ENCODE measurements at places on chromosomes 16 and 17.

GRCh38 chr17:49079840-49080663, 52.5 kb upstream of the B4GALNT2 start:
- DNase-seq = no peak

- peak; percentile 68 for DNase-seq
Measured at GRCh38 chr17:29592850-29593551, at the start of gene ANKRD13B. Gene ANKRD13B (plus strand): TSS chr17:29593132. CDS start chr17:29593622, 490 bp downstream.

DNA sequence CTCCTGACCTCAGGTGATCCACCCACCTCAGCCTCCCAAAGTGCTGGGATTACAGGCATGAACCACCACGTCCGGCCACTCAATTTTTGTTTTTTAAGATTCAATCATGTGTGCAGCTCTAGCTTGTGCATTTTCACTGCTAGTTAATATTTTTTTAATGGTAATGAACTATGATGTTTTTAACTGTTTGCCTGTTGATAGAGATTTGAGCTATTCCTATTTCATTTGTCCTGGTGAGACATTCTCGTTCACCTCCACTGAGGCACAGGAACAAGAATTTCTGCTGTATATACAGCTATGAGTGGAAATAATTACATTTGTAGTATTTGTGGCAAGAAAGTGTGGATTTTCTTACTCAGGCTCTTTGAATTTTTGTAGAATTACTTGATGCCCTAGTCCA, 137.7 kb upstream of the MYOCD start:
- no peak for DNase-seq

- DNase-seq = no peak
Measured at GRCh38 chr16:63612462-63613227, 1509.2 kb downstream of the CDH11 start.

DNA sequence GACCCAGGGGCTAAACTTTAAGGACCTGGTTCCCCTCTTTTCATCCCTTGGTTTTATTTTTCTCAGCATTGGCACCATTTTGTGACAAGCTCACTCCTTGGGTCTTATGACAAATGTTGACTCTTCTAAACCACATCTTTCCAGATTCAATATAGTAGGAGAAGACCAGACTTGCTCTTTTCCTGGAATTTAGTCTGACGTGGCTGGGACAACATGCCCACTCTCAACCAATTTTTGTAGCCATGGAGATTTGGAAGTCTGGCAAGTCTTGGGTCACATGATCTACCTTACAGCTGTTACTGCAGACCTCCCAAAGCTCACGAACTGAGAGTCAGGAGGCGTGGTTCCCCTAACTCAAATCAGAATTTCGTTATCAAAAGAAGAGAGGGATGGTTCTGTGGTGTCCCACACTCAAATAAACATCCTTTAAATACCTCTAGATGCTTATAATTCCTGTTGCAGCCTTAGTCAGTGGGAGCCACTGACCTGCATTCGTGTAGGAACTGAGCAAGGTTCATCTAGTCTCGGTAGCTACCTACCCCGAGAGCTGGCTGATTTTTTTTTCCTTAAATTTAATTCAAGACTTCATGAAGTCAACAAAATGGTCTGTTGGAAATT, 683.5 kb downstream of the MAF start:
- DNase-seq = no peak

GRCh38 chr17:30360086-30360808, 18.5 kb upstream of the CPD start:
- DNase-seq = no peak

DNA sequence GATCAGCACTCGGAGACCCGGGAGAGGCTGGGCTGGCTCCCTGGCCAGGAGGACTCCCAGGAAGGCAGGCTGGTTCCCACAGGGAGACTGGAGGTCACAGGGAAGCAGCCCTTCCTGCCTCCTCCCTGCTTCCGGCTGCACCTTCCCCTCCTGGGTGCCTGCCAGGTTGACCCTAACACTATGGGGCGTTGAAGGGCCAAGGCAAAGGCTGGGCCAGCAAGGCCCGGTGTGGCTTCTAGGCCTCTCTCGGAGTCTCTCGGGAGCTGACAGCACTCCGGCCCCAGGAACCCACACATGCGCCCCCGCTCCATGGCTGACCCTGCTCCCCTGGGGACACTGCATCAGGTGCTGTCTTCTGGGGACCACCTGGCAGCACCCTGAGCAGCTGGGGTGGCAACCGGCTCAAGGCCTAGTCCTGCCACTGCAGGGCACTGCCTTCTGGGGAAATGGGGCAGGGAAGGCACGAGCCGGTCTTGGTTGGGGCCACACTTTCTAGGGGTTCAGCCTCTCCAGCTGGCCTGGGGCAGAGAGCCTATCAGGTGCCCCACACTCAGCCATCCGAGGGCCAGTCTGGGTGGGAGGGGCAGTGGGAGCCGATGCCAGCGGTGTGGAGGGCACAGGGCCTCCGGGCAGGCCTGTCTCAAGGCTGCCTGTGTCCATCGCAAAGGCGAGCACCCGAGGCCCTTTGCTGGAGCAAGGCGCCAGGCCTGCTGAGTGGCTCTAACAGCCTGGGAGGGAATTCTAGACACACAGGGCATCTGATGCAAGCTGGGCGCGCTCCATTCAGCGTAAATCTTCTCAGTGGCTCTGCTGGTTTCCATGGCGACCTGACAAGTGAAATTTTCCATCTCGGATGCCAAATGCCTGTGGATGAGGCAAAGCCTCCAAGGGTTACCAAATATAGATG, 5.6 kb upstream of the MTSS2 start:
- no peak for DNase-seq

DNA sequence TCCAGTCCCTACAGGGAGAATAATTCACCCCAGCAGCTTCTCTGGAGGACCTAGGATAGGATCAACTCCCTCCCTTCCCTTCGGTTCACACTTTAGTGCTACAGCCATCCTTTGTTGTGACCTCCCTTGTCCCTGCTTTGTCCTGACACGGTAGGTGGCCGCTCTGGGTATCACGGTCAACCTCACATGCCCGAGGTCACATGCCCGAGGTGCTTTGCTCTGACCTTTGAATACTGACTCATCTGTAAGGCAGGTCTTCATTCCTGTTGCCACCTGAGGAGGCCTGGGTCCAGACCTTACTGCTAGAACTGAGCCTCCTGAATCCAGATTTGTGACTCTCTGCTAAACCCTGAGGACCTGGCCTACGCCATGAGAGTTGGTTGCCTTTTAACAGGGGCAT, 19.7 kb downstream of the ALKBH5 start:
- no peak for DNase-seq

GRCh38 chr16:53509906-53510703, 7.1 kb upstream of the AKTIP start:
- DNase-seq = peak; percentile 54

- no peak for DNase-seq
Measured at GRCh38 chr17:79619196-79619595, 8.3 kb upstream of the RBFOX3 start.

- DNase-seq = no peak
Measured at GRCh38 chr16:73019457-73020362, 28.2 kb downstream of the ZFHX3 start.

DNA sequence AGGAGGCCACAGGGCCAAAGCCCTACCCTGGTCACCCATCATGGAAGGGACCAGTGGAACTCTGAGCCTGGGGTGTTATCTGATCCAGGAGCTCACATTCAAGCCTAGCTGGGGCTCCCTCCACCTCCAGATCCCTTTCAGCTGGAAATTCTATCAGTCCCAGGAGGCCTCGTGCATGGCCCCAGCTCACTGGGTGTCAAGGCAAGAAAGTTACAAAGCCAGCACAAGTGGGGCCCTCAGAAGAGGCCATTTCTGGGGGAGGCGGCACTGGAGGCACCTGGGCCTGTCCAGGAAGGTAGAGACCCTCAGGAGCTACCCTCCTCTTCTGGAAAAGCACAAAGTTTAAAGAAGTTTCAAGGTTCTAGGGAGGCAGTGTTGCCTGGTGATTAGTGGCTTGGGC, 4.8 kb downstream of the CA7 start:
- DNase-seq = no peak

- no peak for DNase-seq
Measured at GRCh38 chr16:11129378-11129781, 126.6 kb downstream of the SOCS1 start.

DNA sequence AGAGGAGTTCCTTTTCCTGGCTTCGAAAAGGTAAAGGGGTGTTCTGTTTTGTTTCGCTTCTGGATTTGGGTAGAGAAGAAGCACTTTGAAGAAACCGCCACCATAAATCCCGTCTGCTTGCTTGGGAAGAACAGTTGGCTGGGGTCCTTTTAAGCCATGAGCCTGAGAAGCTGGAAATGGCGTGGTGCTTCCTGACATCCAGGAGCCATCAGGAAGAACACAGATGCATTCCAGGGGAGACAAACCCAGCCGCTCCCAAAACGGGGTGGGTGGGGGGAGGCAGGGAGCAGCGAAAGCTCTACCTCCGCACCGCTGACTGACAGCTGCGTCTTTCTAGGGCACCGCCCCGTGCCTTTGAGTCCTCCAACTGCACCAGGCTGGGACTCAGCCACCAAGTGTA, 91.6 kb downstream of the ZDHHC7 start:
- DNase-seq = no peak

- no peak for DNase-seq
Measured at GRCh38 chr16:67844497-67844896, 2.2 kb upstream of the NUTF2 start.

DNA sequence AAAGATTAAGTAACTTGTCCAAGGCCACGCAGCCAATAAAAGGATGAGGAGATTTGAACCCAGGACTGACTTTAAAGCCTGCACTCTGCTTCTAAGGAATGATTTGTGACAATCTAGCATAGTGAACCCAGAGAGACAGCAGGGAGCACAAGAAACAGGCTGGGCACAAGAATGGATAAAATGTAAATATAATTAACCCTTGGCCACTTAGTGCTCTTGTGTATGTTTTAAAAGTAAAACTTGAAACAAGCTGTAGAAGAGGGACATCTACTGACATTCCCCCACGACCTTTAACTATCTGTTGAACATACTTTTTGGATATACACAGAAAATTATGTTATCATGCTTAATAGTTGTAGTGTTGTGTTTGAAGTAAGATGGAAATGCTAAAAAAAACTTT, 141.9 kb upstream of the PMFBP1 start:
- DNase-seq = no peak

DNA sequence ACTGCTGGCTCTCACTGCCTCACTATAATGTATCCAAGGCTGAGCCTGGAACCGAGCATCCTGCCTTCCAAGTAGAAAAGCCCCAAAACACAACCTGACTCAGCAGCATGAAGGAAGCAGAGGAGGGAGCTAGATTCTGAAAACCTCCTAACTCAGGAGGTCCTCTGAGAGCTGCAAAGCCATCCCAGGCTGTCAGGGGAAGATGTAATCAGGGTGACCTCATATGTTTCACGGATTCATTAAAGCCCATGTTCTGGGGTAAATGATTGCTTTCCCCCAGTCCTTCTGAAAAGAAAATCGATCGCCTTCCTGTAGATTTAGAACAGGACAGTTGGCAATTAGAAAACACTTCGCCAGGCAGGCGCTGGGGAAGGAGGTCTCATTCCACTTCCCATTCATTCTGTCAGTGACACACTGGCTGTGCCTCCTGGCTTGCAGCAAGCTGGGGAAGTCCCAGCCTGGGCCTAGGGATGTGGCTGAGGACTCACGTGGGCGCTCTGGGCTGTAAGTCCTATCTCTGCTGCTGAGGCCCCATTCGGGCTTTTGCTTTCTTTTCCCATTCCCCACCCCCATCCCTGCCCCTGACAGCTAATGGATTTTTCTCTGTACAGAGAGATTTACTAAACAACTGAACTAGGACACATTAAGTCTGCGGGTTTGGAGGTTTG, 75.7 kb upstream of the TMEM132E start:
- peak; percentile 22 for DNase-seq

GRCh38 chr16:22736791-22737190, 77.2 kb upstream of the HS3ST2 start:
- no peak for DNase-seq

- DNase-seq = no peak
Measured at GRCh38 chr16:78161023-78161729, 61.7 kb downstream of the WWOX start.

GRCh38 chr16:87952751-87953150, 1.5 kb downstream of the BANP start:
- no peak for DNase-seq

DNA sequence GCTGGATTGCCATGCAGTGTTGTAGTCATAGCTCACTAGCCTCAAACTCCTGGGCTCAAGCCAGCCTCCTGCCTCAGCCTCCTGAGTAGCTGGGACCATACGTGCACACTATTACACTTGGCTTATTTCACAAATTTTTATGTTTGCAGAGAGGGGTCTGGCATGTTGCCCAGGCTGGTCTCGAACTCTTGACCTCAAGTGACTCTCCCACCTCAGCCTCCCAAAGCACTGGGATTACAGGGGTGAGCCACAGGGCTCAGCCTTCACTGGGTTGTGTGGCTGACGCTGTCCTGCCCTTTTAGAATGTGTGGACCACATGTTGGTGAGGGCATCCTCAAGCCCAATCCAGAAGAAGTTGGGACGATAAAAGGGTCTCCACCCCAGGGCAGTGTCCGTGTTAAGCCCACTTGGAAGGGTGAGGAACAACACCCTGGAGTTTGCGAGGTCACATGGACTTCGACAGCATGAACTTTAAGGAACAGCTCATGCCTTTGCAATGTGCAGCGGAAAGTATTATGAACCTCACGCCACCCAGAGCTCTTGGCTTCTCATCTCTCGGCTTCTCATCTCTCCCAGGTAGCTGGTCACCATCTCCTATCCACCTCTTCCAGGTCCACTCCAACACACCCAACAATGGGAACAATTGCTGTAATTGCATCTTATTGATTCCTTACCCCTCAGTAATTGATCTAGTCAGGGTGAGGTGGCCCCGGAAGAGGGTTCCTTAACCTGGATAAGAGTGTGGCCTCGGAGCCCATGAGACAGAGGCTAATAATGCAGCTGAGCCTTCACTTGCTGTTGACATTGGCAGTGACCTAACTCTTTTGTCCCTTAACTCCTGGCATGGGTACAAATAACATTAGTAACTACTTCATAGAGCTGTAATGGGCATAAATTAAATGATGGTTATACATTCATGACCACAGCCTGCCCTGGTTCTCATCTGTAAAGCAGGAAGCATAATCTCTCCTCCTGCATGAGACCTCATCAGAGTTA, 6.7 kb downstream of the FOXL1 start:
- DNase-seq = no peak

- DNase-seq = no peak
Measured at GRCh38 chr17:75736173-75736835, 15.0 kb downstream of the ITGB4 start.

- DNase-seq = no peak
Measured at GRCh38 chr17:58060596-58061191, 22.5 kb upstream of the DYNLL2 start.

GRCh38 chr17:78974635-78975591, 4.8 kb downstream of the LGALS3BP start:
- DNase-seq = no peak
